ENCODE measurements at places on chromosomes 4 and X. TPM values are rescaled to one million over a fixed set of nuclear protein-coding genes. Genes with fewer than 3 reads are reported as not detected.
A peak's percentile ranks its signal among the peaks of the same experiment; 100 is the strongest.

Gene SHROOM2
- 14.2 TPM for total RNA-seq

- no peak for DNase-seq
Measured at GRCh38 chr4:138919094-138919936, 96.3 kb upstream of the NOCT start.

- DNase-seq: no peak
Measured at GRCh38 chrX:66410806-66411205, 228.1 kb downstream of the EDA2R start.

DNA sequence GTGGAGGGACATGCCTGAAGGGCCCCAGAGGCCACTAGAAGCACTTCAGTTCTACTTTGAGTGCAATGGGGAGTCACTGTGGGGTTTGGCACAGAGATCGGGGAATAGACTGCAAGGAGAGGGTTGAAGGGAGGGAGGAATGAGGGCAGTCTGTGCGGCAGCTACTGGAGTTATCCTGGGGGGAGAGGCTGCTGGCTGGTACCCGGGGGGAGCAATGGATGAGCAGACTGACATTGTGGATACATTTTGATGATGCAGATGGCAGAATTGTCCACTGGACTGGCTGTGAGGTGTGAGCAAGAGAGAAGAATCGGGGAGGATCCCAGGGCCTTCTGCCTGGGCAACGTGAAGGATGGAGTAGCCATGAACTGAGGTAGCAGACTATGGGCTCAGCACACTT is 2.8 kb upstream of the MAMLD1 start:
- DNase-seq: no peak

GRCh38 chrX:154431341-154431740 is 2.9 kb downstream of the ATP6AP1 start:
- DNase-seq: no peak

DNA sequence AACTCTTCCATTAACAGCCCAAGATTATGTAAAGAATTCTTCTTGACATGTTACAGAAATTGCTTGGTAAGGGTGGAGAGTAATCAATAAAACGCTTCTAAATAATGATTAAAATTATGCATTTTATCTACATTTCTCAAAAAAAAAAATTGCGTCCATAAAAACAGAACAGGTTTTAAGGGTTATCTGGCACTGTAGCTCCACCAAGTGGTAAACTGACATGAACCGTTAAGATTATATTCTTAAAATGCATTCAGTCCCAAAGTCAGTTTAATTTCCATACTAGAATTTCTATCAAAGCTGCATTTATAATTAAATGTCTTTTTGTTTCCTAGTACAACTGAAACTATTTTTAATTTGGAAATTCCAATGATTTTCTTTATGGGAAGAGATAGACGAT is 214.0 kb upstream of the UGT8 start:
- DNase-seq: no peak

DNA sequence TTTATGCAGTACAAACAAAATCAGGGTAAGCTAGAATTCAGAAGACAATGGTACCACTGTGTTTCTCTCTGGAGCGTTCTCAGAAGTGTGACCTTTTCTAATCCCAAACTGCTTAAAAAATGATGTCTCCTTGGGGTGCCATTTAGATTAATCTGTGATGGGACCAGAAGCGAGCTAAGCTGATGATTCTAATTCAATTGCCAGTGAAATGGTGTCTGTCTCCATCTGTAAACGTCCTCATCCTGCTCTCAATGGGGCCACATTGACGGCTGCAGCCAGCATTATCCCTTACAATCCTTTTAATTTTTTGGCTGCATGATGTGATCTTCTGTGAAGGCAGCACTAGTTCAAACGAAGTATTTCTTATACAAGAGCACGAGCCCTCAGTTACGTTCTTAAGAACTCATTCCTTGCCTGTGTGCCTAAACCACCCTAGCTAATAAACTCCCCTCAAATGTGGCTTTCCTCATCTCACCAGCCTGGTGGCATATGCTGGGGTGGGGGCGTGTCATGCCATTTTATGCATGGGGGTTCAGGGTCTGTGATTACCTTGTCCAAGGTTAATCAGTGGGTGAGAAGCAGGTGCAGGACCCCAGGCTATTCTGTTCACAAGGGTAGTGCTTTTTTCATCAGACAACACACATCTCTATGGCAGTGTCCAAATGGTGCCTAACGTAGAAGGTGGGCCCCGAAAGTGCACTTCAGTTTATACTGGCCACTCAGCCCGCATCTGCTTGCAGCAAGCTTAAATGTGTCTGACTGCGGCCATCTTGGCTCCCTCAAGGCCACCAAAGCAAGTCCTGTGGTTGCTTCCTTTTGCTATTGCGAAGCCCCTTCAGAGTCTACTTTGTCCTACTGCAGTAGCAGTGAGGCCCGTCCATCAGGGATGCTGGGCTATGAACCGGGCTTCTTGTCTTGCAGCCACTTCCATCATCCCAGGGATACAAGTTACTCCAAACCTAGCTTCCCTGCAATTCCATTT is 45.7 kb upstream of the SLC2A9 start:
- DNase-seq: peak; percentile 38

DNA sequence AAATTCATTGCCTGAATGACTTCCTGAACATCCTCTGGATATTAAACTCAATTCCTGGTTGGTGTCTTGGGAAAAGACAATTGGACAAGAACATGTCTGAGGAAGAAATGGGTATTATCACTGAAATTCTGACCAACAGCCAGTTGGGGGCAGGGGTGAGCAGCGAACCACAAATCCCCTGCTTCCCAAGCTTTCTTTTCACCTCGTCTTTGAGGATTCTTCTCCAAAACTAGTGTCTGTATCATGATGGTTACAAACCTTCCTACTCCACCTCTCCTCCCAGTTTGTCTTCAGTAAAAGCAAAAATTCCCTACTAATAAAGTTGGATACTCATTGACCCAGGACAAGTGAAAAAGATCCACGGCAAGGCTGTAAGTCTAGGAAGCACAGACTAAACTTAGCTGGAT is 48.3 kb upstream of the WDR1 start:
- DNase-seq: peak; percentile 15

GRCh38 chr4:182486881-182487280 is 243.7 kb downstream of the TENM3 start:
- DNase-seq: no peak

All from H1 (cell line).